ENCODE measurements at places on chromosomes 4 and X. TPM values are rescaled to one million over a fixed set of nuclear protein-coding genes. Genes with fewer than 3 reads are reported as not detected.

Gene TCP11X2
- not detected for total RNA-seq

Gene BEND2
- total RNA-seq, result not detected

Gene EMD
- total RNA-seq, result 84.3 TPM

Gene PDCL2
- not detected for total RNA-seq

Gene CLNK
- total RNA-seq, result 0.29 TPM

Gene CDKL5
- 5.7 TPM for total RNA-seq

Gene STOX2
- total RNA-seq, result not detected

Gene CDS1
- total RNA-seq, result 0.83 TPM

Gene ATP10D
- total RNA-seq, result 3.1 TPM

Gene MED14
- total RNA-seq, result 39.0 TPM

Gene ZXDA
- total RNA-seq, result 12.6 TPM

Gene VAMP7
- total RNA-seq, result 22.3 TPM

Gene SUV39H1
- 8.7 TPM for total RNA-seq

Gene SLITRK4
- total RNA-seq, result not detected

Gene SSX1
- total RNA-seq, result not detected

Gene RIBC1
- total RNA-seq, result 1.7 TPM

Gene CTAG1B
- total RNA-seq, result not detected

Gene LNX1
- not detected for total RNA-seq

Gene RIPPLY1
- not detected for total RNA-seq

Gene HSFX4
- total RNA-seq, result not detected

Gene GPR143
- total RNA-seq, result not detected

Gene TMEM47
- total RNA-seq, result not detected

Gene NDST4
- not detected for total RNA-seq

Gene NSUN7
- total RNA-seq, result not detected

Gene CXCL6
- total RNA-seq, result not detected

Gene ACTRT1
- total RNA-seq, result not detected

Gene NPFFR2
- not detected for total RNA-seq

Gene AR
- 0.19 TPM for total RNA-seq
